Fibroblast of skin of abdomen (primary cell): ENCODE measurements at places on chromosomes 6 and 20.

- no peak for DNase-seq
Measured at GRCh38 chr20:55472704-55473103, 532.6 kb downstream of the CBLN4 start.

DNA sequence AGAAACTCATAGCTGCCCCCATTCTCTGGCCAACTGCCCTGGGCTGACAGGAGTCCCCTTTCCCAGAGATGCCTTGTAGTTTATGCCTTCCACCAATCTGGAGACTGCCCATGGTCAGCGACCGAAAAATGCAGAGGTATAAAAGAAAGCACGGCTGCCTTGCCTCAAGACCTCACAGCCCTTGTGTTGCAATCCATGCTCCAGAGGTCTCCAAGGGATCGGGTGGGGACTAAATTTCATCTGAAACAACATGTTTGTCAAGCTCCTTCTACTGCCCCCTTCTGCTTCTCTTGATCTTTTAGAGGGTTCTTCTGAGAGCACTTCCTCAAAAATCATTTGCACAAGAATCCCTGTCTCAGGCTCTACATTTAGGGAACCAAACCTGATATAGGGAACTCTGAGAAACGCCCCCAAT is 128.8 kb downstream of the PLCB1 start:
- DNase-seq, result no peak

DNA sequence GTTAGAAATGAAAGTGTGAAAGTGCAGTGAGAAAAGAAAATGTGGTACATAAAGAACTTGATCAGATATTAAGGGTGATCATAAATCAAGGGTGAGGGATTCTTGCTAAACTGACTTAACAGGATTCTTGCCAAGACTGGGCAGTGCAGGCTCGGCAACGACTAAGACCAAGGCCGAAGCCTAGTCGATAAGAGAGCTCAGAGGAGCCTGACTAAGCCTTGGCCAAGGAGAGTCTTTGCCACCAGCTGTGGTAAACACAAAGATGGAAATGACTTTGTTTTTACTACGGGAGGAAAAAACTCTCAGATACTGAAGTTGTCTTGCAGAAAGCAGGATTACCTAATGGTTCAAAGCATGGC is 196.6 kb downstream of the LY86 start:
- no peak for DNase-seq

- DNase-seq, result no peak
Measured at GRCh38 chr20:1119128-1119505, 715 bp downstream of the PSMF1 start.

DNA sequence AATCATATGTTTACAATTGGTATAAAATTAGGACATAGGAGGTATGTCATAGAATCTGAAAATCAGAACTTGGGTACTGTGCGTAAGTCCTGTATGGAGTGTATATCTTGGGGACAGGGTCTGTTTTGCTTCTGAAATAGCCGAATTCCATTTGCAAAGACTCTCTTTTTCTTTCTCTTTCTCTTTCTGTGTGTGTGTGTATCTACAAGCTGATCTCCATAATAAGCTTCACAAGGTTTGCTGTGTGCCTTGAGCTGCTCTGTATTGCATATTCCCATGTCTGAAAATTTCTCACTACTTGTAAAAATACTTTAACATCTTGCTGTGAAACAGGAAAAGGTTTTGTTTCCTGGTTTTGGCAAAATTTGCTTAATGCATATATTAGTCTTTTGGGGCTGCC is 29.5 kb downstream of the STX11 start:
- no peak for DNase-seq

DNA sequence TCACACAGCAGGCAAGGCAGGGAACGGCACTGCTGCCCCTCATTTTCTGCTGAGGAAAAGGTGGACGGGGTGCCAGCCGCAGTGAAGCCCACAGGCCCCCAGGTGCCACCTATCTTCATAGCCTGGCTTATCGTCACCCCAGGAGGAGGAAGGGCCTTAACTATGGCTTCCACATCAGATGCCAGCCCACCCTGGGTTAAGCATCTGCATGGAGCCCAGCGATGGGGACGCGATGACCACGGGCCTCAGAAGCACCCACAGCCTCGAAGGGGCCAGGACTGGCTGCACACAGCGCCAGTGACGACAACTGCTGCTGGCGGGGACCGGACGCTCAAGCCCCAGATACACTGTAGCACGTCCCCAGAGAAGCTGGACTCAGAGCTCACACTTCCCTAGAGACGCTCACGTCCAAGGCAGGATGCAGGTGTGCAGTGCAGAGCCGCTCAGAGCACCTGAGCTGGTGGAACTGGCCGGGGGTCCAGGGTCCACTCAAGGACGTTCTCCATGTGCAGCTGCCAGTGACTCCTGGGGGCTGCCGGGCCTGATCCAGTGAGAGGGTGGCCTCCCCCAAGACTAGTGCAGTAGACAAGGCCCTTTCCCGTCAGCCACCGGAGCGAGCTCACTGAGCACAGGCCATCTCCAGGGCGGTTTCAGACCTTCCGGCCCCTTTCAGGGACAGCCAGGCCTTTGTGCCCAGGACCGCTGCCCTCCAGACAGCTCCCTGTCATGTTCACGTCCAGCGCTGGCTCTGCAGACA is 83.0 kb downstream of the YTHDF1 start:
- no peak for DNase-seq

DNA sequence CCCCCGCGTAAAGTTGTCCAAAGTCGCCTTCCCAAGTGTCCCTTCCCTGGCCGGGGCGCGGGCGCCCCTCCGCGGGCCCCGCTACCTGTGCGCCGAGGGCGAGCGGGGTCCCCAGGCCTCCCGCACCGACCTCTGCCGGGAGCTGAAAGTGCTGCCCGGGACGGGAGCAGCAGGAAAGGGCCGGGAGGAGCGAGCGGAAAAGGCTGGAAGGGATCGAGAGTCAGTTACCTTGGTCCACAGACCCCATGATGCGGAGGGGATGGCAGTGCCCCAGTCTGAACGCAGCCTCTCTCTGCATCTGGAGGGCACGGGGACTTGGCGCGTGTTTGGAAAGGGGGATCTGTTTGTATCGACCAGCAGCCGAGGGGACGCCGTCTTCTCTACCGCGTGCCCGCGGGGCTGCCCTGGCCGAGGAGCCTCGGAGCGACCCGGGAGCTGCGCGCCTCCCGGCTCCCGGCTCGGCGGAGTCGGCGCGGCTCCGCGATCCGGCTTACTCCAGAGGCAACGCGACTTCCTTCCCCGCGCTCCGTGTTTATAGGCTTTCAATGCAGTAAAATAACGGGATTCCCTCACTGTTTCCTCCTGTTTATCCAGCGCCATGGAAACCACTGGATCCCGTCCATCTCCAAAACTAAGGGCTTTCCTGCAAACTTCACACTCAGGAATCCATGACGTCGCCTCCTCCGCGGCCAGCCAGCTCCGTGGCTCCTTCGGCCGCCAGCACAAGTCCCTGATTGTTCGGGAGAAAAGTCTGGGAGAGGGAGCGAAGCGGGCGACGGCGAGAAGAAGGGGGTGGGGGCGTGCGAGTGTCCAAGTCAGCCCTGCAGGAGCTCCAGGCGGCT is 20.0 kb upstream of the NFATC2 start:
- DNase-seq, result peak; percentile 95

DNA sequence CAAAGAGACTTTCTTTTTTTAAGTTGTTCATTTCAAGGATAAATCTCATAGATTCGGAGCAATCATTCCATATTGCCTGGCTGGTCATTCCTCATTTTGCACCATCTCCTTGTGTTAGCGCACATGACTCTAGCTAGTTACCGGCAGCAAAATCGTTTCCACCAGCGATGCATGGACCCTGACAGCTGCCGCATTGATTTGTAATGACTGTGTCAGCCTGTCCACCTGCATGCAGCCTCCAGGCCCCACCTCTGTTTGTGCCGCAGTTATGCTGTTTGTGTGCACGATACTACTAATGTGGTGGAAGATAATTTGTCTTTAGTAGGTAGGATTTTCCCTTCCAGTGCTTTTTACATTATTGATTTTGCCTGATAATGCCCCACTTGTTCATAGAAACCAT is 164.0 kb downstream of the TBC1D7 start:
- no peak for DNase-seq

GRCh38 chr6:5506597-5506996 is 245.3 kb downstream of the FARS2 start:
- no peak for DNase-seq

GRCh38 chr6:143158113-143158581 is 97.5 kb downstream of the AIG1 start:
- DNase-seq, result no peak

GRCh38 chr6:89930789-89931188 is 36.5 kb downstream of the GJA10 start:
- DNase-seq, result no peak

DNA sequence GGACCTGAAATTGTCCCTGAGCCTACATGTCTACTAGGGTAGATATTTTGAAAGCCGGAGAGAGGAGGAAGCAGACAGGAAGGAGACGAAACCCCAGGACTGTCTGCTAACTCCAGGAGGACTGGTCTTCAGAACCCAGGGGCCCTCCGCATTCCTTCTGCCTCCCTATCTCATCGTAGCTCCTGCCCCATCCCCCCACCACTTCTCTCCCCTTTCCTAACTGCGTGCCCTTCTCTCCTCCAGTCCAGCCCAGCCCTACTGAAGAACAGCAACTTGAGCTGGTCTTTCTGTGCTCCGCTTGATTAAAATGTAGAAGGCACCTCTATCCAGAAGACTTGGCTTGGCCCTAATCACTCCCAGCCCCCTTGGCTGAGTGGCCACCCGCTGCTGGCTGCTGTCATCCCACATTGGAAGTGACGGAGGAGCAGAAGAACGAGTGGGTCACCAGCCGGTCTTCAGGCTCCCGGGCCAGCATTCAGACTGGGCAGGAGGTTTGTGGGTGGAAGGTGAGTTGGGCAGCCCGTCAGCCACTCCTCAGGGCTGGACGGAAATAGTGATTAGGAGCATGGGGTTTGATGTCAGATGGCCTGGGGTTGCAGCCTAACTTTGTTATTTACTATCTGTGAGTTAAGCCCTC is 28.8 kb upstream of the ANGPT4 start:
- no peak for DNase-seq

- peak; percentile 89 for DNase-seq
Measured at GRCh38 chr6:16322666-16323312, 84.4 kb downstream of the GMPR start.
